ENCODE measurements at places on chromosomes 2 and 18. TPM values are rescaled to one million over a fixed set of nuclear protein-coding genes. Genes with fewer than 3 reads are reported as not detected.

The POTEC gene
- not detected for polyA plus RNA-seq

The MALL gene
- polyA plus RNA-seq, result 1.2 TPM

The FAHD2A gene
- polyA plus RNA-seq, result 34.0 TPM

The RBKS gene
- 1.1 TPM for polyA plus RNA-seq

The GPR75 gene
- 2.1 TPM for polyA plus RNA-seq

The WDSUB1 gene
- polyA plus RNA-seq, result 3.9 TPM

The RGPD3 gene
- polyA plus RNA-seq, result 0.06 TPM

The HOXD10 gene
- not detected for polyA plus RNA-seq

The KRTCAP3 gene
- 1.1 TPM for polyA plus RNA-seq

The C2orf80 gene
- not detected for polyA plus RNA-seq

The MEIS1 gene
- polyA plus RNA-seq, result 51.8 TPM

The MYO3B gene
- polyA plus RNA-seq, result 0.02 TPM

The STPG4 gene
- polyA plus RNA-seq, result 0.06 TPM

The DNAH6 gene
- polyA plus RNA-seq, result 0.09 TPM

The SPDYA gene
- polyA plus RNA-seq, result not detected

The C1QL2 gene
- not detected for polyA plus RNA-seq

The SERPINB12 gene
- not detected for polyA plus RNA-seq

The ABCG5 gene
- polyA plus RNA-seq, result not detected

The CRYGA gene
- not detected for polyA plus RNA-seq

The UGP2 gene
- polyA plus RNA-seq, result 45.0 TPM

The GAL3ST2 gene
- not detected for polyA plus RNA-seq

The PKDCC gene
- 95.7 TPM for polyA plus RNA-seq

The TMEM178A gene
- 1.1 TPM for polyA plus RNA-seq

The RGPD4 gene
- not detected for polyA plus RNA-seq

The ZNF892 gene
- 0.49 TPM for polyA plus RNA-seq

The GREB1 gene
- polyA plus RNA-seq, result 0.05 TPM

The CRACDL gene
- polyA plus RNA-seq, result not detected

The PREPL gene
- polyA plus RNA-seq, result 27.6 TPM

The LINC00305 gene
- not detected for polyA plus RNA-seq

The CNGA3 gene
- not detected for polyA plus RNA-seq

The SATB2 gene
- 7.4 TPM for polyA plus RNA-seq

The FRZB gene
- 1.1 TPM for polyA plus RNA-seq

The ANKZF1 gene
- polyA plus RNA-seq, result 33.8 TPM

The STK39 gene
- 16.4 TPM for polyA plus RNA-seq

The ADAM23 gene
- polyA plus RNA-seq, result 10.3 TPM

The SKOR2 gene
- polyA plus RNA-seq, result not detected

The ACOXL gene
- polyA plus RNA-seq, result not detected

The NIF3L1 gene
- polyA plus RNA-seq, result 45.7 TPM

The NT5DC4 gene
- not detected for polyA plus RNA-seq

The IL1RL1 gene
- not detected for polyA plus RNA-seq

The TMEM17 gene
- 1.2 TPM for polyA plus RNA-seq

The GYPC gene
- 103 TPM for polyA plus RNA-seq

The COL6A3 gene
- polyA plus RNA-seq, result 964 TPM

The EFHD1 gene
- 0.36 TPM for polyA plus RNA-seq

The CAPG gene
- polyA plus RNA-seq, result 98.3 TPM

The AGXT gene
- not detected for polyA plus RNA-seq

The M1AP gene
- 0.03 TPM for polyA plus RNA-seq

Measured in IMR-90 (cell line).